NCI-H1436 (cell line): ENCODE measurements at places on chromosomes 3 and 15.

DNA sequence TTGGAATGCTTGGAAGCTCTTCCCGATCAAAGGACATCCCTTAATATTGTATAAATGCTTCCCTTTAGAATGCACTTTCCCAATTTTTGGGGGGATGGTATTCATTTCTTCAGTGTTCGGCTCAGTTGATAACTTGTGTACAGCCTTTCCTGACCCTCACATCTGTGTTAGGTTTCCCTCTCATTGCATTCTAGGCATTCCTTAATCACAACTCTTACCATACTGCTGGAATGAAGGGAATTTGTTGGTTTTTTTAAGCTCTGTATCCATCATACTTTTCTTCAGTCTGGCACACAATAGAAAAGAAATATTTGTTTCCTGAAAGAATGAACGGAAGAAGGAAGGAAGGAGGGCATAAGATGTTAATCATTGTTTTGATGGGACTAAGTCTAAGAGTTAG is 119.5 kb downstream of the CHST2 start:
- no peak for DNase-seq

GRCh38 chr3:194140520-194141414 is 4.8 kb downstream of the HES1 start:
- DNase-seq, result peak; percentile 65

DNA sequence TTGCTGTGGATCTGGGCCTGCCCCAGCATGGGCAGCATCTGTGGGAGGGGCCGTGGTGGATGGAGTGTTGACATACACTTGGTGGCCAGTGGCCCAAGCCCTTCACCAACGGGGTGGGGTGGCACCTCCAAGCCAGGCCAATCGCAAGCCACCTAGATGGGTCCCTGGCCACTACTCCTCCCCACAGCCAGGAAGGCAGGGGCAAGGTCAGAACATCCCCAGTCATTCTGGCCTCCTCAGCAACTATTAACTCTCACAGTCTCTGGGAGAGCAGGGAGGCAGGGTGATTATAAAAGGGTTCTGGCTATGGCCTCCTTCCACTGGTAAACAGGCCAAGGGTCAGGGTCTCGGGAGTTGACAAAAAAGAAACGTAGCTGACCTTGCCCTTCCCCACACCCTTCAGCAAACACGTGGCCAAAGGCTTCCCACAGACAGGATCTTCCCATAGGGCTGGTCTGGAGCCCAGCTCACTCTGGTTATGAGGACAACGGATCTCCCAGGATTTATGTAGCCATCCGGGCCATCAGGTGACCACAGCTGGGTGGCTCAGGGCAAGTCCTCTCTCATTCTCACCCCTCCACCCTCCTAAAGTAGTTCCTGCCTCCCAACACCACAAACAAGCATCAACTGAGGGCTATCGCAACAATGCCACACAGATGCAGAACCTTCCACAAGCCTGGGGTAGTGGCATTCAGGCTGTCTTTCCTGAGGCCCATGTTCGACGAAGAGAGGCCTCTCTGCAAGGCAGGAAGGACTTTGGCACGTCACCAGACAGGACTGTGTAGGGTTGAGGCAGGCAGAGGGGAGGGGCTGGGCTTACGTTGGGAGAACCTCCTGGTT is 18.9 kb downstream of the TLE3 start:
- DNase-seq, result no peak

DNA sequence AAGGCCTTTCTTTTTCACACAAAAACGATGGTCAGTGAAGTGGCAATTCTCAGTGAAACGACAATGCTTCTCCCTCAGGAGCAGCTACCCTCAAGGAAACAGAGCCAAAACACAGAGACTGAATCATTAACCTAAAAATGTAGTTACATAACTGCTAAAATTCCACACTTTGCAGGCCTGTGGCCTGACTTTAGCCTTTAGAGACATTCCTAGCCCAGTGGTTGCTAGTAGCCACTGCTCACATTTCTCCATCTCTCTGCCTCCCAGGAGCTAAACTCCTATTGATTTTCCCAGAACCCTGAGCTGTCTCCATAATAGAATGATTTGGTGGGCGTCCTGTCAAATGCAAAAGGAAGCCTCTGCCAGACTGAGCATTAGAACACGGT is 630.1 kb upstream of the KCNMB2 start:
- no peak for DNase-seq

- no peak for DNase-seq
Observed at GRCh38 chr15:81484086-81484955, 110.3 kb upstream of the TMC3 start.

DNA sequence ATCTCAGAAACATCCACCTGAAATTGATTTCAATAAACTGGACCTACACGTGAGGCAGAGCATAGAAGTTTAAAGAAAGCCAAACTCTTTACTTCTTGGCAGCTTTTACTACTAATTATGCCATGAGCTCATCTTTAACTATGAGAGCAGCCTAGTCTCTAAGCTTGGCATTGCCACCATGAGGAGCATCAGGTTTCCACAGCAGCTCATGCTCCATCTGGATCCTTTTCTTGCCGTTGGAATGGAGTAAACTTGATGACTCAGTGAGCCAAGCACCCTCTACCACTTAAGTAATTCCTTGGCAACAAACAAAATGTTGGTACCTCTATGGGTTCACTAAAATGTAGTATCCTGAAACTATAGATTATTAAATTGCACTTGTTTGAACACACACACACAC is 583.2 kb downstream of the EPHA3 start:
- no peak for DNase-seq

- DNase-seq, result no peak
Observed at GRCh38 chr15:62994975-62995681, 47.4 kb upstream of the TPM1 start.

DNA sequence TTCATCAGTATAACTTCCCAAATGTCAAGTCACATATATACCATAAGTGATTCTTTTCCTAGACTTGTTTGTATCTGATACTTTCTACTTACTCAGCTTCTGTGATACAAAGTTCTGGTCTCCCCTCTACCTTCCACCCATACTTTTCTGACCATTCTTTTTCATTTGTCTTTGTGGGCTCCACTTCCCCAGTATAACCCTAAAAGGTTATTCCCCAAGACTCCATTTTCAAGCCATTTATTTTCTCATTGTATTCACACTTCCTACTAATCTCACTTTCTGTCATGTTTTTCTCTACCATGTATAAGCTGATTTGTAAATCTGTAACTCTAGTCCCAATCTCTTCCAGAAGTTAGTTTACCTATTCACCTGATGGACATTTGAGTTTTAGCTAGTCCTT is 34.0 kb downstream of the IQCB1 start:
- no peak for DNase-seq

DNA sequence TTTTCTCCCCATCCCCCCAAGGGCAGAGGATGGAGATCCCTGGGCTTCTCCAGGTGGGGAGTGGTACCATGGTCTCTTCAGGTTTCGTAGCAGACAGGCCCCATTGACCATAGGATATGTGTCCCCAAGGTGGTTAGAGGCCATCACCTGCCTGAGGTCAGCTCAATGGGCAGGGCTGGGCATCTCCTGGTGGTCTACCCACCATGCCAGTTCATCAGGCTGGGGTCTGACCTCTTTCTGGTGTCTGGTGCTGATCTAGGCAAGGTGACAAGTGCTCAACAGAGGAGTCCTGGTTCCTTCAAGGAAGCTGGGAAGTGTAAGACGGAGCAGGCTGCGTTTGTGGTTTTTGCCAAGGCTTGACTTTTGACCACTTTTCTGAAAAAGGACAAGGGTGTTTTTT is 71.4 kb downstream of the SMAD3 start:
- DNase-seq, result no peak

DNA sequence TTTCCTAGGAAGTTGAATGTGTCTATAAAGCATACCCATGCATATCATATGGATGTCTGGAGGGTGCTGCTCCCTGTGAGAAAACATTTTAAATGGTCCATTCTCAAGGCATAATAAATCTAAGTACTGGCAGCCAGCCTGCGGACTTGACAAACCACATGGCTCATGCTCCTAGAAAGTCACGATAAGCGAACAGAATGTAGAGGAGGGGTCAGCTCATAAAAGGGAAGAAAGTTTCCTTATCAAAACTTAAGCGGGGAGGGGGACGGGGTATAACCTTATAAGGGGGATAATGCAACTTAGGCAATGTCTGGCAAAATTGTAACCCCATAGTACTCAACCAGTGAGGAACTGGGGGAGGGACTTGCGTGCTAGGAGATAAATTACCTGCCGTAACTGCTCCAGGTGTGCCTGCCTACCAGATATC is 159.8 kb upstream of the LMCD1 start:
- no peak for DNase-seq

- no peak for DNase-seq
Observed at GRCh38 chr15:91186904-91187656, 87.0 kb downstream of the SV2B start.

- DNase-seq, result peak; percentile 27
Observed at GRCh38 chr3:179446501-179446900, 4.8 kb downstream of the GNB4 start.
